ENCODE measurements at places on chromosomes 4 and X.

DNA sequence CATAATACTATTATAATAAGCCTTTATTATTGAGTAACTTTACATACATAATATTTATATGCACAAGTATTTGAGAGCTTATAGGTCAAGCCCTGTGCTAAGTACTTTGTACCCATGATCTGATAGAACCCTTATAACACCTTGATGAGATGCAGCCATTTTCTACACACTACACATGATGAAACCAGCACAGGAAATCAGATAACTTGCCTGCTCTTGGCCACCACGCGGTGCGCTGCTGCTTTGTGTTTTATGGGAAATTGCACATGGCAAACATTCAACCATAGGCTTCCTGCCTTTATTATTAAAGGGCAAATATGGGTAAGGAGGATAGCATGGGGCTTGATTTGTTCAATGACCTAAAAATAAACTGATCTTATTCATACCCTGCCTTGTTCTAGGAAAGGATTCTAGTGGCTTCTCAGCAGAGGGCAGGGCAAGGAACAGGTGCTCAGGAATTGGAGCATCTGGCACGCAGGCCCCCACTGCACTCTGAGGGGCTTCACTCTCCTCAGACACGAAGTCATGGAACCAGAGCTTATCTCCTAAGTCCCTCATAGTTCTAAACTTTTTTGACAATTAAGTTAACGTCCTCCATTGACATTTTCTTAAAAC lies 31.6 kb upstream of the NAP1L5 start:
- no peak for DNase-seq

DNA sequence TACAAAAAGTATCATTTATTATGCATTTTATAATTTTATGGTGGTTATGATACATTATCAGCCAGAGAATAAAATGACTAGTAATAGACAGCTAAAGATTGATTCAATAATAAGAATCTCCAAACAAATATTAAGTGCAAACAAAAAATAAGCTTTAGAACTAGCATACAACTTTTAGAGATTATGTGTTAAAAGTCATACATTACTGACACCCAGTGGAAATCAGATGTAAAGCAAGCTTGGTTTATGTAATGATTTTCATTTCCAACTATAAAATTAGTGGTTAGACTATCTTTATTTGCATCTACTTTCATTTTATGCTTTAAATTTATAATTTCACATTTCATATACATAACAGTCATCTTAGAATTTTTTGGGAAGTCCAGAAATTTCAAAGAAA lies 57.7 kb downstream of the IL13RA2 start:
- DNase-seq: peak; percentile 5

- DNase-seq: no peak
These were observed 10.4 kb upstream of the PORCN start for GRCh38 chrX:48498374-48498809.

DNA sequence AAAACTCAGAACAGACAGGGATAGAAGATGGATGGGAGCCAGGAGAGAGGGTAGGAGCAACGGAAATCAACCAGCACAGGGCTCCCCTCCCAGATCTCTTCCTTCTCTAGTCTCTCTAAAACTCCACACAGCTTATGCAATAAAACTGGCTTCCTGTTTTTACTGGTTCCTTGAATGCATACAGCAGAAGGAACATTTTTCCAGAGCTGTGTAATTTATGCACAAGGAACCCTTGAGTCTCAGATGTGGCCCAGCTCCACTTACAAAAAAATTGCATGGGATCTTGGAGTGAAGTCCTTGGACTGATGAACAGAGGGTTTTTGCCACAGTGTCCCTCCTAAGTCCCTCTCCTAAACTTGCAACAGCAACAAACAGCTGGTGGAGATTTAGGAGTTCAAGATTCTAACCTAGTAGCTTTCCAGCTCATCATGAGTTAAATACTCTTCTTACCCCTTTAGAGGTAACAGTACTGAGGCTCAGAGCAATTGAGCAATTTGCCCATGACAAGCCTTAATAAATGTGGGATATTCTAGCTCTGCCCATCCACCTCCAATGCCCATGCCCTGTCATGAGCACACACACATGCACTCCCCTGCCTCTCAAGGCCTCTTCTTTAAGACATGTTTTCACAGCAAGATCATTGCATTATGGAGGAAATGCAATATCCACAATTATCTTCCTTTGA lies 18.4 kb upstream of the CC2D2A start:
- DNase-seq: no peak

GRCh38 chr4:121738780-121739535 lies 26.0 kb downstream of the SMIM43 start:
- DNase-seq: no peak

DNA sequence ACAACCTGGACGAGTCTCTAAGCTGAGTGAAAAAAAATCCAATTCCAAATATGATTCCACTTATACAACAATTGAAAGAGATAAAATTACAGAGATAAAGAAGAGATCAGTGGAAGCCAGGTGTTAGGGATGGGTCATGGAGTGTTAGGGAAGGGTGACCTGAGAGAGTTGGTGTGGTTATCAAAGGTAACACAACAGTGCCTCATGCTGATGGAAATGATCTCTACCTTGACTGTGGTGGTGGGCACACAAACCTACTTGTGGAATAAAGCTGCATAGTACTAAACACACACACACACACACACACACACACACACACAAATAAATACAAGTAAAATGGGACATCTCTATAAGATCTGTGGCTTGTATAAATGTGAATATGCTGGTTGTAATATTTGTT lies 26.0 kb downstream of the BEND2 start:
- DNase-seq: no peak

DNA sequence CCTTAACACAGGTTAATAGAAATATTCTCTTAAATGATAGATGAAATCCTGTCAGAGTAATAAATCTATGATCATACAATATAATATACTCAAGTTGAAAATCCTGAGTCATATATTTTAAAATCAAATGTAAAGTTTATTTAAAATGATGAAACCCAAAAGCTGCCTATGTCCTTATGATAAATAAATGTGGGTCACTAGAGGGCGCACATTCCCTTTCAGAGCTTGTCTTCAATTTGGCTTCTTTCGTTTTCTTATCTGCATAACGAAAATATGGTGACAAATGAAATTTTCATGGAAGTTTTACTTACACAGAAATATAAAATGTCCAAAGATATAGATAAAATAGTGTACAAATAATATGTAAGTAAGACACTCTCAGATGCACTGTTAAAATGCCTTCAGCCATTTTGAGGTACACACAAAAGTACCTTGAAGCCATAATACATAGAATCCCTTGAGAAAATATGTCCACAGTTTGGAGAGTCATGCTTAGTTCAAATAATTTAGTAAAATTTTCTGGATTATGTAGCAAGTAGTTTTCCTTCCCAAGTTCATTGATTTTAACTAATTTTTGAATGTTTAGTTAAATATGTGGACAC lies 680.4 kb downstream of the DMD start:
- DNase-seq: peak; percentile 34

- DNase-seq: no peak
These were observed 19.6 kb downstream of the CYP2U1 start for GRCh38 chr4:107950746-107951540.

DNA sequence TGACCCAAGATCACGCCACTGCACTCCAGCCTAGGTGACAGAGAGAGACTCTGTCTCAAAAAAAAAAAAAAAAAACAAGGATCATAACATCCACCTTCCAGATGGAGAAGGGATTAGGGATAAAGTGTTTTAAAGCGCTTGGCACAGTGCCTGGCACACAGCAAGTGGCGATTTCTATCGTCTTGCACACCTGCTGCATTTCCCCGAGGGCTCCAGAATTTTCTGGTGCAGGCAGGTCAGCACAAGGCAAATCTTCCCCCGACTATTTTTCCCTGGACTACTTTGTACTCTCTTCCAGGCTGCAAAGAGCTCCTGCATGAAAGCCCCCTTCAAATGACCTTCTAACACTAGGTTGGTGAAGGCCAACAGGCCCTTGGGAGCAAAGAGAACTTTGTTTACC lies 57.3 kb downstream of the APBB2 start:
- no peak for DNase-seq

Data from NCI-H460 (cell line).